ENCODE measurements at places on chromosomes 3 and 15.

GRCh38 chr15:100858294-100858693 is 21.3 kb upstream of the ALDH1A3 start:
- no peak for DNase-seq

DNA sequence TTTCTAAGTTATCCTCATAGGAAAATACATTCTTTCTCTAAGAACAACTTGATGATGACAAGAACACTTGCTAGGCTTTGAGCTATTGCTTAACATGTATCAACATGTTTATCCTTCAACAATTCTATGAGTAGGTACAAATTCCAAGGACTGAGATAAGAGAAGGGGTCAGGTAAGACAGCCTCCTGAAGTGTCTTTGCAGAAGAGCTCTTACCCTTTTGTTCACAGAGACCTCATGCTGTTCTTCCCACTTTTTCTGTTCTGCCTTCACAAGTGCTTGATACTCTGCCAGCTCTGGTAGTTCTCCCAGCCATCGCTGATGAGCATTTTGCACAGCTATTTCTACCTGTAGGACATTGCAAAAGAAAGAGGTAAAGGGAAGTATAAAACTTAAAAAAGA is 50.9 kb downstream of the CEP152 start:
- no peak for DNase-seq

GRCh38 chr15:38860253-38860652 is 295.6 kb upstream of the RASGRP1 start:
- DNase-seq: no peak

DNA sequence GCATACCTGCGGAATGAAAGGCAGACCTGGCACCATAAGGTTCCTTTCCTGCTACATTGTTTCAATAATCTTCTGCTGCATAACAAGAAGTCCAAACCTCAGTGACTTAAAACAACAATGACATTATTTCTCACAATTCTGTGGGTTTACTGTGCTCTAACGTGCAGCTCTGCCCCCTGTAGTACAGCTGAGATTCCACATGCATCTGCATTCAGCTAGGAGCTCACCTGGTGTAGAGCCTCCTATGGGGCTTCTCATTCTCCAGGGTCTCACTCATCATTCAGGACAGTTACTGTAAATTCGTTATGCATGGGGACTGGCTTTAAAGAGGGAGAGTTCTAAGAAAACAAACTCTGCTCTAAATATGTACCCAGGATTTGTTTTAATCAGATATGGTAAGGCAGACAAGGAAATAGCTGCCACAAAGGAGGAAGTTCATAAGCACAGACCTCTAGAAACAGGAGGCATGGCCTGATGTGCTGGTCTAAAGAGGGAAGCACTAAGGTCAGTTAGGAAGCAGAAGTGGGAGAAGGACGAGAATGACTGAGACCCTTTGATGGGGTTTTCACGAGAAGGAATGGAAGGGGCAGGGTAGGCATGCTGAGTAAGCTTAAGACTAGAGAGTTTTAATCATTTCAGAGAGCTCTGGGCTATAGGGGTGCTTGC is 347.0 kb downstream of the NEK10 start:
- no peak for DNase-seq

DNA sequence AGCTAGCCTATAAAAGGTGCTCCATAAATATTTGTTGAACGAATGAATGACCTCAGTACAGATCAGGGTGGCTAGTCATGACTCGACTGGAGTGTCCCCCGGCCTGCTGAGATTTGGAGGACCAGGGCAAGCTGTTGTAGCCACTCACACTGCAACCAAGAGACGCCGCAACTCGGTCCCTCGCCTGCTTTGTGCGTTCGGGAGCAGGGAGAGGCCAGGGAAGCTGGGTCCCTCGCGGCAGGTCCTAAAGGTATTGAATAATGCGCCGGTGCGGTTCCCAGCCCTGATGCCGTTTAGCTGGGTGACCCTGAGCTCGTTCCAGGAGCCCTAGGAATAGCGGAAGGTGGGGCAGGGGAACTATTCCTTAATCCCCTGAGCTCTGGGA is 1.8 kb downstream of the IGDCC4 start:
- no peak for DNase-seq

DNA sequence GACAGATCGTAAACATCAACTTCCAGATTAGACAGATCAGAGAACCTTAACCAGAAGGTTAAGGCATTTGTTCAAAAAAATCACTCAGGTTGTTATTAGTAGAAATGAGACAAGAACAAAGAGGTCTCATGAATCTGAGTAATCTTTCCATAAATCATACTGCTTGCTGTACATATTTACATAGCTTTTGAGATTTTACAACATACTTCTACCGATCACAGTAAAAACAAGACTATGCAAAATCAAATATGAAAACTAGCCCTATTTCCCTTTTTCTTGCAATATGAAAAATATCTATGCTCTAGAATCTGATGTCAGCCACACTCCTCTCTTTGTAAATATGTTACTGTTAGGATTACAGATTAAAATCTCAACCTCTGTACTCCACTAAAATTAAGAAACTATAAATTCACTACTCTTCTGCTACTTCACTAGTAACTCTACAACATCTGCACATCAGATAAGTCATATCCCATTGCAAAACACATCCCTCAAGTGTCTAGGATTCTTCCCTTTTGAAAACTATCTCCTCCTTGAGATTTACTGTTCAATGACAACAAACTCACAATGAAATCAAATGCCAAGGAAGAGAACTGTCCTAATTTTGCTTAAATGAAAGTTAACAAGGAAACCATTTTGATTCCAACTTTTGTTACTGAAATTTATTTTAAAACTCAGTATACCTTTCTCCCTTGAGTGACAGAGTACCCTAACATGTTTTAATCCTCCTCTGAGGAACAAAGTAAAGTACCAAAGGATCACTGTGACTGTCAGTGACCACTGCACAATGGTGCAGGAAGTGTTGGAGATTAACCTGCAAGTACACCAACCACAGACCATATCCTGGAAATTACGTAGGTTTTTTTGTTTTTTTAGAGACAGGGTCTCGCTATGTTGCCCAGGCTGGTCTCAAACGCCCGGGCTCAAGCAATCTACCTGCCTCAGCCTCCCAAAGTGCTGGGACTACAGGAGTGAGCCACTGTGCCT is 12.8 kb downstream of the DCUN1D1 start:
- no peak for DNase-seq

DNA sequence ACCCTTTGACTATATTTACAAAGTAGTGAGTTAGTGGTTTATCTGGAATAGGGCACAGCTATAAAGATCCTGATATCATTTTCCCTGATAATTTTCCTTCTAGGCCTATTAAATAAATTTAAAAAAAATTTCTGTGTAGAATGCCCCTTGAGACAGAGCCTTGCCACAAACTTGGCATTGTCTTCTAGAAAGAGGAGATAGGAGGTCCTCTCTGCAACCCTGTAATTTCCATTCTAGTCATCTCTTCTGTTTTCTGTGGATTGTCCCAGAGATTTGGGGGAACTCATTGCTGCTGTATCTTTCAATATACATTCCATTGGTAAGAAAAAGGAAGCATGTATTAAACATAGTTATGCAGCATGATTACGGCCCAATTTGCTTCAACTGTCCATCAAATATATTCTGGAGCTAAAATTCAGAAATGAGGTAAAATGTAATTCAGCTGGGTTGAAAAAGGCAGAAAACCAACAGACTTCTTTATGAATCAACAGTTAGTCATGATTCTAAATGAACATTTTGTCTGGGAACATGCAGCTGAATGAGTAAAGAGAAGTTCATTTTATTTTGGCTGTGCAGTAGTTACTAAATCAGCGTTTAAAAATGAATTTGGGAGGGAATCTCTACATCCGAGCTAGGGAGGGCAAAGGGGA is 401.1 kb downstream of the NAALADL2 start:
- DNase-seq: no peak

- DNase-seq: no peak
Observed at GRCh38 chr15:80893777-80894176, 95.8 kb downstream of the MESD start.

GRCh38 chr15:51558411-51558810 is 64.2 kb downstream of the DMXL2 start:
- DNase-seq: no peak

GRCh38 chr15:52563501-52564060 is 5.2 kb downstream of the ARPP19 start:
- no peak for DNase-seq

DNA sequence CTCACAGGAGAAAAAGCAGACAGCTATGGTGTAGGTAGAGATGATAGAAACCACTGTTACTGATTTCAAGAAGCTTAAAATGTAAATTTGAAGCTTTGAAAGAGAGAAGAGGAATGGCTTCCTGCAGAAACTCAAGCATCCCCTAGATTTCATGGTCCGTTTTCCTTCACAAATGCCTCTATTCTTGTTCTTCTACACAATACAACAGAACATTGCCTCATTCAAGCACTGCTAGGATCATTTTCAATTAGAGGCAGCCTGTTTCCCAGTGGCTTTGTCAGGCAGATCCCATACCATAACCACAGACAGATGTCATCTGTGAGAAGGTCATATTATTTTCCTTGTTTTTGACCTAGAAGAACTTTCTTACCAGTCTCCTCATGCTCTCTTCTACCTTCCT is 77.9 kb upstream of the SPRED1 start:
- DNase-seq: no peak

DNA sequence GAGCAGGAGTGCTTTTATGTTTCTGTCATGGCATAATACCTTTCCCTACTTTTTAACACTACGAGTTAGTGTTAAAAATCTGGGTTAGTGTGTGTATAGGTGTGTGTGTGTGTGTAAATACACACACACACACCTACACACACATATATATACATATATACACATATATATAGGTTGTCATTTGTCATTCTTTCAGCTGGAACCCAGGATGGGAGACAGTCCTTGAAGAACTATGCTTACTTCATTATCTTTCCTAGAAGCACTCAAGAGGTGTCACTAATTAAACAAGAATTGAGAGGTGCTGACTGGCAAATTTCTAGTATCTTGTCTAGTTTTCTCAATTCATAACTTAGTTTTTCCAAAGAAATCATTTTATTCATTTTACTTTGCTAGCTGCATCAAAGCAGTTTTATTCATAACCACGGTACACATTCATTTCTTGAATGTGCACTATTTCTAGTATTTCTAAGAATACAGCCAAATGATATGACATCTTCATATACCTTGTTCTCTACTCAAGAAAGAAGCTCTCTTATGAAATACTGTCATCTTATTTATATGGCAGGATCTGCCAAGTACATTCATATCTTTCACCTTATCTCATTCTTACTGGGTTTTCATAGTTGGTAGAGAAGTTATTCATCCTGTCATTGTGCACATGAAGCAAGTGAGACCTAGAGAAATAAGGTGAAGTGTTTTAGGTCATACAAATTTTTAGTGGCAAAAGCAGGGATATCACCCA is 46.6 kb downstream of the ISL2 start:
- no peak for DNase-seq

DNA sequence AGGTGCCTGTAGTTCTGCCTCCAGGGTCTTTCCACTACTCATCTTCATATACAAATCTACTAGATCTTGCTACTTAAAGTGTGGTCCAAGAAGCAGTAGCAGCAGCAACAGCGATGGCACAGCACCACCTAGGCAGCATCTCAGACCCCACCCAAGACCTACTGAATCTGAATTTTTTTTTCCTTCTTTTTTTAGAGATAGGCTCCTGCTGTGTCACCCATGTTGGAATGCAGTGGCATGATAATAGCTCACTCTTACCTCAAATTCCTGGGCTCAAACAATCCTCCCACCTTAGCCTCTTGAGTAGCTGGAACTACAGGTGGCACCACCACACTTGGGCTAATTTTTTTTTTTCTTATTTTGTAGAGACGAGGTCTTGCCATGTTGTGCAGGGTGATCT is 346.7 kb upstream of the TGFBR2 start:
- no peak for DNase-seq

GRCh38 chr3:63067999-63068645 is 192.9 kb upstream of the CADPS start:
- no peak for DNase-seq

DNA sequence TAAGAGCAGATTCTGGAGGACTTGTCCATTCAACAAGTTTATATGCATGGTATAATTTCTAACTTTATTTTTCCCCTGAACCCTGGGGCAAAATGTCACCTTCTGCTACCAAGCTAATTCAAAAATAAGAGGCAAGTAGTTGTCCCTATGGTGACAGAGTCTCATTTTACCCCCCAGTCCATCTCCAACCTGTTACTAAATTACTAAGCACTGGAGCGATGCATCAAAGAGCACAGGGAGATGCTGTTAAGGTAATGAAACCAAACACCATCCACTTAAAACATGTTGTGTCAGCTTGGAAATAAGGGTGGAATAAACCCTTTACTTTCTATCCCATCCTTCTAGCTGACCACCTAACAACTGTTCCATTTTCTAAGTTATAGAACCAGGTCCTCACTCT is 417.4 kb upstream of the ATP11B start:
- no peak for DNase-seq

DNA sequence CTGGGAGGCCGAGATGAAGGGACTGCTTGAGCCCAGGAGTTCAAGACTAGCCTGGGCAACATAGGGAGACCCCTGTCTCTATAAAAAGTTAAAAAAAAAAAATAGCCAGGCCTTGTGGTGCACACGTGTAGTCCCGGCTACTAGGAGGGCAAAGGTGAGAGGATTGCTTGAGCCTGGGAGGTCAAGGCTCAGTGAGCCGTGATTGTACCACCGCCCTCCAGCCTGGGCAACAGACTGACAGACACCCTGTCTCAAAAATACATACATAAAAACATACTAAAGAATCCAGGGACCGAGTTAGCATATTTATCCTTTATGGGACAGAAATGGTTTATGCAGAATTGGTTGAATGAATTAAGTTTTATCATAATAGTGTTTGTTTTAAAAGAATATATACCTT is 13.7 kb downstream of the SIAH2 start:
- DNase-seq: no peak

- DNase-seq: no peak
Observed at GRCh38 chr15:69656271-69657030, 203.8 kb downstream of the RPLP1 start.

- DNase-seq: no peak
Observed at GRCh38 chr3:185280572-185281365, 26.9 kb upstream of the EHHADH start.

DNA sequence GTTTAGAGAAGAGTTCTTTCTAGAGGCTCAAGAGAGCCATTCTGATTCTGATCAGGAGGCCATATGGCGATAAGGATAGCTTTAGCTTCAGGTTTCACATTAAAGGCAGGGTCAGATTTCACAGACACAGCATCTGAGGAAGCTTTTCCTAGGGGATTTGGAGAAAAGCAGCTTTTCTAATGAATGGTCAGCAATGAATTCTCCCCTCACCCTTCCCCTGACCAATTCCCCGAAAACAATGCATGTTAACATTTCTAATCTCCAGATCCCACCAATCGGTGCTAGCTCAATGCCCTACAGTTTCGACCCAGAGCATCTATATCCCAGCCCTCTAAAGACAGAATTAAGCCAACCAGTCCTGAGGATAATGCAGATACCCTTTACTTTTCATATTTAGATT is 9.8 kb downstream of the AGBL1 start:
- DNase-seq: no peak

- no peak for DNase-seq
Observed at GRCh38 chr15:49031804-49032203, 14.4 kb downstream of the SECISBP2L start.

DNA sequence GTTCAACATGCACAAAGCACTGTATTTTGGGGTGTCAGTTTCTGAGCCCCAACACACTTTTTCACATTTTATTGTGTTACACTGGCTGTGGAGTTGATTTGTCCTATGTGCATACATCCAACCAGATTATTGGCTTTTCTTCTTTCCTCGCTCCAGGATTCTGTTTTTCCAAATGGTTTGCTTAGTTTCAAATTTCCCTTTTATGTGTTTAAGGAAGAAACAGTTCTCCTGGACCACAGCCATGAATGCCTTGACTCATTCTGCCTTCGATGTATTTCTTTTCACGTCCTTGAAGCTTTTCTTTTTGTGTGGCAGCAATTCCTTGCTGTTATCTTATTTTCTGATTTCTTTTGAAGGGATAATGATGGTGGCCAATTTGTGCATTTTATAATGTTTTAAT is 53.8 kb downstream of the CACNA2D3 start:
- no peak for DNase-seq
